ENCODE measurements at places on chromosomes 12 and 14. TPM values are rescaled to one million over a fixed set of nuclear protein-coding genes. Genes with fewer than 3 reads are reported as not detected.

TAS2R9 gene
- total RNA-seq = not detected

HOXC11 gene
- total RNA-seq = not detected

MYO1H gene
- not detected for total RNA-seq

GALNT8 gene
- not detected for total RNA-seq

ARHGDIB gene
- total RNA-seq = 678 TPM

TBX5 gene
- not detected for total RNA-seq

TMEM253 gene
- not detected for total RNA-seq

AACS gene
- total RNA-seq = 24.1 TPM

RBM23 gene
- 56.8 TPM for total RNA-seq

SLC39A5 gene
- not detected for total RNA-seq

TMEM179 gene
- total RNA-seq = 0.73 TPM

PPTC7 gene
- total RNA-seq = 5.3 TPM

PRB2 gene
- not detected for total RNA-seq

All from mammary microvascular endothelial cell (primary cell).